ENCODE measurements at places on chromosomes 5 and 9. TPM values are rescaled to one million over a fixed set of nuclear protein-coding genes. Genes with fewer than 3 reads are reported as not detected.

- no peak for DNase-seq
Measured at GRCh38 chr5:131536211-131536826, 98.7 kb downstream of the RAPGEF6 start.

- no peak for DNase-seq
Measured at GRCh38 chr9:26368241-26368640, 524.4 kb downstream of the CAAP1 start.

GRCh38 chr9:91496351-91496750 lies 72.7 kb upstream of the NFIL3 start:
- no peak for DNase-seq

DNA sequence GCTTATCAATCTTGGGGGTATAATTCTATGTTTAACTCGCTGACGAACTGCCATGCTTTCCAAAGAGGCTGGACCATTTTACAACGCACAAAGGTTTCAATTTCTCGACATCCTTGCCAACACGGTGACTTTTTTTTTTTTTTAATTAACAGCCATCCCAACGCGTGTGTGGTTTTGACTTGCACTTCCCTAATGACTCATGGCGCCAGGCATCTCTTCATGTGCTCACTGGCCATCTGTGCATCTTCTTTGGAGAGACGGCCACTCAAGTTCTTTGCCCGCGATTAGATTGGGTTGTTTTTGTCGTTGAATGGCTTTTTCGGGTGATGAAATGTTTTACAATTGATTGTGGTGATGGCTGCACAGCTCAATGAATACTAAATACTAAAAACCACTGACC lies 12.5 kb upstream of the CARD9 start:
- DNase-seq, result no peak

DNA sequence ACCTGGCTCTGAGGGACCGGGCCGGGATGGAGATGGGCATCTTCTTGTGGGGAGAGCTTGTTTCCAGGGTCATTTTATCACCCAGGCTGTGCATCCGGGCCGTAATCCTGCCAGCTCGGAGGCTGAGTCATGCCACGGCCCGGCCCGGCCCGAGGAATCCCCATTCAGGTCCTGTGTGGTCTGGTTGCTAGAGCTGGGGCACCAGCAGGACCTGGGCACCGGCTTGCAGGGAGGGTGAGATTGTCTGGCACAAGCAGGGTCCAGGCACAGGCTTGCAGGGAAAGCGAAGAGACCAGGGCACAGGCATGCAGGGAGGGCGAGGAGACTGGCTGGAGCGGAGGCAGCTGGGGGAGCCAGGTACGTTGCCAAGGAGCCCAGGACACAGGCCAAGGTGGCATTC lies 106.8 kb downstream of the RXRA start:
- DNase-seq, result no peak

DNA sequence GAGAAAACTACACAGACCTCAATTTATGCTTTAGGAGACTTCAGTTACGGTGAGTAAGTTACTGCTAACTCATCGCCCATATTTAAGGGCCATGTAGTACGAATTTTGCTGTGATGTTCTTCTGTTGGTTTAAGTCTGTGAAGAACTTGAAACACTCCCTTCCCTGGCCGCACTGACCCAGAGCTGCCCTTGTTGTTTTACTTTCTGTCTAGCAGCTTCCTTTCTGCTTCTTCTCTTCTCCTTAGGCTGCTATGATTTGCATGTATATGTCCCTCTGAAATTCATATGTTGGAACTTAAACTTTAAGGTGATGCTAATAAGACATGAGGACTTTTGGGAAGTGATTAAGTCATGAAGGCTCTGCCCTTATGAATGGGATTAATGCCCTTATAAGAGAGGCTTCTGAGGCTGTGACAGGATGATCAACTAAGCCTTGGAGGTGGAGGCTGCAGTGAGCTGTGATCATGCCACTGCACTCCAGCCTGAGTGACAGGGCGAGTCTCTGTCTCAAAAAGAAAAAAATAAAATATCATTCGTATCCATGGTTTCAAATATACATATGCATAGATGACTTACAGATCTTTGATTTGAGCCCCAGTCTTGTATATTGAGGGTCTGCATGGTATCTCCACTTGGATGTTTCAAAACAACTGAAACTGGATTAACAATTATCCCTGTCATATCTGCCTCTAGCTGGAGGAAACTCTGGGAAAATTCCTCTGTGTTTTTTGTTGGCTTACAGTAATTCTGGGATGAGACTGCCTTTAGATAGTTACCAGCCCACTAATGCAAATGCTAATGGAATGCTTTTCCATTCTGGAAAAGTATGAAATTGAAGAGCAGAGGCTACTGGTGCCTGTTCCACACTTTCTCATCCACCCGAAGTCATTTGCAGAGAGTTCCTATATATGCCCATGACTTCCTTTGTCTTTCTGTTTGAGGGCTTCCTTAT lies 263.4 kb upstream of the ACTBL2 start:
- DNase-seq, result no peak

- no peak for DNase-seq
Measured at GRCh38 chr5:97838214-97838613, 655.2 kb upstream of the RIOK2 start.

DNA sequence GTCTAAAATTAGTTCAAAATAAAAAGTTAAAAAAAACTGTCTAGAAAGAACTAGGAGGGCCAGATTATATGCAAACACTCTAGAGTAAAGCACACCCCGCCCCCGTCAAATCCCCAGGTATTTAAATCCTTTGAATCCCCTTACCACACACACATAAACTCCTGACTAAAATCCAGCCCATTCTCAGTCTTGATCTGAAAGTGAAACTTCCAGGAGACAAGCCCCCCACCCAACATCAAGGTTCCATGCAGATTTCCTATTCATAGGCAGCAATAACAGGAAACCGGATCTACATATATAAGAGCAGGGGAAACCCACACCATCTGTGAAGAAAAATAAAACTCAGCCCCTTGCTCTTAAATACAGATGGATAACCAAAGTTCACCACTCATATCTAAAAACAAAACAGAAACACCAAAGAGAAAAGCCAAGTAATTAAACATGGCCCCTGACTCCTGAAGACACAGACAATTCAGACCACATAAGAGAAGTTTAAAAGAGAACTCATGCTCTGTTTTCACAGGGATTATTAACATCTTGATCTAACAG lies 42.3 kb downstream of the MARCHF3 start:
- DNase-seq, result no peak

GRCh38 chr5:78162253-78162862 lies 132.1 kb downstream of the AP3B1 start:
- no peak for DNase-seq

GRCh38 chr9:136250676-136251075 lies 5.1 kb upstream of the QSOX2 start:
- DNase-seq, result no peak

GRCh38 chr9:8494571-8494970 lies 695.0 kb upstream of the DMAC1 start:
- DNase-seq, result no peak

DNA sequence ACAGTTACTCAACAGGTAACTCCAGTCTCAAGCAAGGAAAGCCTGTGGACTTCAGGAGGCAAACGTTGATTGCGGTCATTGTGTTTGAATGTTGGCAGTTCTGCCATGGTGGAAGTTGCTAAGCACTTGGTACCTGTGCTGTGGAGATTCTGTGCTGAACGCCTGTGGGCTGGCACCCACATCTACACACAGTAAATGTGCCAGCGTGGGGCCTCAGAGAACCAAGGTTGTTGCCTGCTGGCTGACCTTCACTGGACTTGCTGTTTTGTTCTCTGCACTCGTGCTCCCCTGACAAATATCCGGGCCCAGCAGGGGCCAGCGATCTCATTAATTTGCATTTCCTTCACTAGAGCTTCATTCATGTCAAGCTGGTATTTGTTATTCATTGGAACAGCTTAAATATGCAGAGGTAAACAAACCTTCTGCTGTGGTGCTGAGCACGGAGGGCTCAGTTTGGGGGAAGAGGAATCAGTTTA lies 141.8 kb downstream of the PRKACG start:
- DNase-seq, result peak; percentile 79

- DNase-seq, result no peak
Measured at GRCh38 chr9:88280816-88281382, 107.3 kb upstream of the SPIN1 start.

DNA sequence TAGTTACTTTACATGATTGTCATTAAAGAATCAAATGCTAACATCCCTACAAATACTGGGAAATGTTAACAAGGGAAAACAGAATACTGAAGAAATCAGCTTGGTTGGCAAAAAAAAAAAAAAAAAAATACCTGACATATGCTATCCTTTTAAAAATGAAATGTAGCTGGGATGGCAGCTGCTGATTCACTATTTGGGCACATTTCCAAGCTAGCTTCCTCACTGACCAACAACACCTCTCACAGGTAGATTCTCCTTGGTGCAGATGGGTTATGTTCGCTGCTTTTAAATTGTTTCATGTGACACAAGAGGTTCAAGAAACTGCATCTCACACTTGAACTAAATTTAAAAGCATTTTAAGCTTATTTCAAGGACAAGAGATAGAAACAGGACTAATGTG lies 6.1 kb upstream of the PRUNE2 start:
- DNase-seq, result no peak

- DNase-seq, result no peak
Measured at GRCh38 chr9:35615981-35616680, 2.1 kb downstream of the CD72 start.

GRCh38 chr5:6950860-6951259 lies 237.6 kb downstream of the TENT4A start:
- DNase-seq, result no peak

DNA sequence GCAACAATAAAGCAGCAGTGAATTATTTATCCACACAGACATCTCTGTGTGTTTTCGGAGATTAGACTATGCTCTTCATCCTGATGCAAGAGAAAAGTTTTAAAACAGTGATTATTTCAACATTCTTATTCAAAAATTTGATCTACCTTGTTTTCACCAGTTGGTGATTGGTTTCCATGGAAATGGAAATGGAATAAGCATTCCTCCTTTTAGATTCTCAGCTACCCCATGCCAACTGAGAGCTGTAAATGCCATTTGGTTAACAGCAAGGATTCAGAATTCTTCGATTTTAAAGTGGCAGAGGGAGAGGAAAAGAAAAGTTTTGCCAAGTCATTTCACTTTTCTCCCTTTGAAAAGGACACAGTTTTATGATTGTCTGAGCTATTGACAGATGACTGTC lies 154.7 kb downstream of the PCSK5 start:
- DNase-seq, result no peak

DNA sequence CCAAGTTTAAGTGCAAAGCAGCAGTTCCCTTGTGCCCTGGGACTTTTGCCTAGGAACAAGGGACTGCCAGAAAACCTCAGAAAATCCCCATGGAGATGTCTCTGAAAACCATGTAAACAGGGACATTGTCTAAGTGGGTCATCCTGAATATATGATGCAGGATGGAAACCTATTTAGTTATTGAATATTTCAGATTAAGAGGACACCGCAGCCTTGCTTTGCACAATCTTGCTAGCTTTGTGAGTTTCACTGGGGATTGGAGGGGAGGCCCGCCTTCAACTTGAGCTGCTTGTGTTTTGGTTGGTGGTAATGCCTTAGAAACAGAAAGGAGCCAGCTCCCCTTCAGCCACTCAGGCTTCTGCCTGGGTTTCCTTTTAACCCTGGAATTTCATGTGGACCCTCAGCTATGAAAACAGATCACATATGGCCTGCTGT lies 112.8 kb downstream of the C9orf152 start:
- DNase-seq, result no peak

- DNase-seq, result peak; percentile 40
Measured at GRCh38 chr9:100473276-100474081, 530 bp downstream of the TMEFF1 start.

GRCh38 chr9:132365986-132366385 lies 11.2 kb upstream of the SETX start:
- DNase-seq, result no peak

- no peak for DNase-seq
Measured at GRCh38 chr9:37967014-37967760, 63.3 kb upstream of the SLC25A51 start.

DNA sequence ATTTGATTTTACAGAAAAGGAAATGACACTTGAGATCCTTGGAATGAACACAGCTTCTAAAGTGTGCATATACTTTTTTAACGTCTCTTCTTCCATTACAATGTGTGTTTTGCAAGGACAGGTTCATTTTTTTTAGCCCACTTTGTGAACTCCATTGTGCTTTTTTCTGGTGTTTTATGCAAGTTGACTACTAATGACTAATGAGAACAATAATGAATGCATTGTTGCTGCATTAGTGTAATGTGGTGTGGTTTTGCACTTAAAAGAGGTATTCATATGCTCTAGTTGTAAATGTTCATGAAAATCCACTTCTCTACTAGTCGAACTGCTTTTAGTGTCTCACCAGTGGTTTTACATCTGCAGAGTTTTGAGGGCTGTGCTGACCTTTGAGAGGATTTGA lies 93.6 kb downstream of the UHRF2 start:
- no peak for DNase-seq

- DNase-seq, result no peak
Measured at GRCh38 chr9:114888607-114889006, 41.8 kb downstream of the TNFSF8 start.

DNA sequence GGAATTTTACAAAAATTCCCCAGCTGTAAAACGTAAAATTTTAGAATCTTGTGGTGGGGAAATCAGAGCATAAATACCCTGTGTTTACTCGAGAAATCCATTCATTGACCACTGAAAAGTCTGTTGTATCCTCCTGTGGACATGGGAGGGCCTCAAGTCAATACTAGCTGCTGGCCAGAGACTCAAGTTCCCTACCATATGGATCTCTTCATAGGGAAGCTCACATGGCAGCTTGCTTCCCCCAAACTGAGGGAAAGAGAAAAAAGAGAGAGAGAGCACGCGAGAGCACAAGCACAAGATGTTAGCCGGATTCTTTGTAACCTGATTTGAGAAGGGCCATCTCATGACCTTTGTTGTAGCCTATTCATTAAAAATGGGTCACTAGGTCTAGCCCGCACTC lies 591.9 kb downstream of the LRRC70 start:
- DNase-seq, result no peak

DNA sequence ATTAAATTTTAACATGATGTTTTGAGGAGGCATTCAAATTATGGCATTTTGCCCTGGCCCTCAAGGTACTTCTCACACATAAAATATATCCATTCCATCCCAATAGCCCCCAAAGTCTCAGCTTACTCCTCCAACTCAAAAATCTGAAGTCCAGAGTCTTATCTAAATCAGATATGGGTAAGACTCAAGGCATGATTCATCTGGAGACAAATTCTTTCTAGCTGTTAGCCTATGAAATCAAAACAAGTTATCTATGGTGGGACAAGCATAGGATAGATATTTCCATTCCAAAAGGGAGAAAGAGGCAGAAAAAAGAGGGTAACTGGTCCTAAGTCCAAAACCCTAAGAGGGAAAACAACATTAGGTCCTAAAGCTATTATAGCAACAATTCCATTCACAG lies 408.4 kb downstream of the ZNF608 start:
- no peak for DNase-seq

Gene SPACA9
- total RNA-seq, result 4.4 TPM

Gene ZNF366
- 8.9 TPM for total RNA-seq

Gene MSMP
- total RNA-seq, result not detected

Gene HAVCR2
- total RNA-seq, result 2.8 TPM

Gene ZNF474
- total RNA-seq, result not detected

Gene PCDHGA7
- total RNA-seq, result 7.0 TPM

Gene PCDH12
- 11.1 TPM for total RNA-seq

Gene NPR3
- 16.3 TPM for total RNA-seq

Gene PRRX2
- 0.20 TPM for total RNA-seq

Gene TMEM203
- total RNA-seq, result 43.3 TPM

Gene PLAC8L1
- total RNA-seq, result 0.45 TPM

Gene PCDHGA3
- total RNA-seq, result 12.1 TPM

Gene PFN3
- not detected for total RNA-seq

Gene CDO1
- 5.4 TPM for total RNA-seq

Gene PKD2L2
- 0.55 TPM for total RNA-seq

Gene BTNL9
- 37.8 TPM for total RNA-seq

Gene FLT4
- total RNA-seq, result 8.0 TPM
